ENCODE measurements at places on chromosomes 1 and 21.

- DNase-seq: no peak
These were observed 5.1 kb upstream of the ETV3L start for GRCh38 chr1:157104598-157105293.

DNA sequence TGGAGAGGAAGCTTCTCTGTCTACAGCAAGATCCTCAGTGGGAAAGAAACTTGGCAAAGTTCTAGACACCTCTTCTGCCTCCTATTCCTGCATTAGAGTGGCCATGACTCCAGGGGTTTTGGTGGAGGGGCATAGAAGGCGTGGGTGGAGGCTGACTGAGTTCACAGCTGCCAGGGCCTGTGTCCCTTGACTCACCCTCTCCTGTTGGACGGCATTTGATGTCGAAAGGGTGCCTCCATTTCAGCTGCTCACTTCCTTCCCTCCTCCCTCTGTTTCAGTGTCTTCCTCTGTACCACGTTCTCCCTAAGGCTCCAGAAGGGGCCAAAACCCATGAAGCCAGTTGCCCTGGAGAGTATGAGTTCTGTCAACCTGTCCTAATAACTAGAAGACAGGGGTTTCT lies 632 bp downstream of the TMEM79 start:
- DNase-seq: no peak

- no peak for DNase-seq
These were observed 46.6 kb downstream of the WLS start for GRCh38 chr1:68185743-68186142.

DNA sequence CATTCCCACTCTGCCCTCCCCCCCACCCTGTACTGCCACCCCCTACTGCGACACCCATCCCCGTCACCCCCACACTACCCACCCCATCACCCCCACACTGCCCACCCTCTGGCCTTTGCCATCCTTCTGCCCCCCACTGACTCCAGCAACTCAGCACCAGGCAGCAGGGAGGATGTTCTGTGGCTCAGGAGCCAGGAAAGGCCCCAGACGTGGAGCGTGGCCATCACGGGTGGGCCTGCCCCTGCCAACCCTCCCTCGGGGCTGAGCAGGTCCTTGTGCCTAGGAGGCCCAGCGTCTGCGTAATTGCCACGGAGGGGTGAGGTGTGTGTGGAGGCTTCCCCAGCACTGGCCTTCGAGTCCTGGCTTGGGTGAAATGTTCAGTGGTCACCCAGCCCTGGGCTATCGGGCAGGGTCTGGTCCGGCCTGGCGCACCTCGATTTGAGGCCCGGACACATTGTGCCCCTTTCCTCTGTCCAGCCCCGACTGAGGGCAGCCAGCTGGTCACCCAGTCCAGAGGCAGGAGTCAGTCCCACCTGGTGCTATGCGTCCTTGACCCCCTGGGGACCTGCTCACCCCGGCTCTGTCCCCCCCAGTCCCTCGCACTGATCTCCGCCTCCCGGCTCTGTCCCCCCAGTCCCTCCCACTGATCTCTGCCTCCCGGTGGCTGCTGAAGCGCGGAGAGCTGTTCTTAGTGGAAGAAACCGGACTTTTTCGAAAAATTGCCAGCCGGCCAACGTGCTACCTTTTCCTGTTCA lies 23.0 kb downstream of the ARHGEF16 start:
- DNase-seq: no peak

DNA sequence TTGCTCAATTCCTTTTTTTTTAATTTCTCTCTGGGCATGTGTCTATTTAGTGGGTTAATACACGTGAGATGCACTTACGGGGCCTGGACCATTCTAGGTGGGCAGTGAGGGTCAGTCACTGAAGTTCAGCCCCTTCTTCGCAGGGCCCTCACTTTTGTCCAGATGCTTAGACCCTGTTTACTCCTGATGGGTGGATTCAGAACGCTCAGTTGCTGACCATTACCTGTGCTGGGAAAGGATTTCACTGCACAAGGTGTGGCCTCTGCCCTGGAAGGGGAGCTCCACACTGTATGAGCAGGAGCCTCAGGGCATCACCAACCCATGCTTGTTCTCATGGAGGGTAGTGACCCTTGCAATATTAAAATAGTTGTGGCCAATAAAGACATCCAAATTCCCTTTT lies 4.5 kb downstream of the PRAMEF12 start:
- no peak for DNase-seq

- DNase-seq: no peak
These were observed 67.5 kb downstream of the CLIC6 start for GRCh38 chr21:34736116-34736874.
